ENCODE measurements at places on chromosomes 4 and X.

DNA sequence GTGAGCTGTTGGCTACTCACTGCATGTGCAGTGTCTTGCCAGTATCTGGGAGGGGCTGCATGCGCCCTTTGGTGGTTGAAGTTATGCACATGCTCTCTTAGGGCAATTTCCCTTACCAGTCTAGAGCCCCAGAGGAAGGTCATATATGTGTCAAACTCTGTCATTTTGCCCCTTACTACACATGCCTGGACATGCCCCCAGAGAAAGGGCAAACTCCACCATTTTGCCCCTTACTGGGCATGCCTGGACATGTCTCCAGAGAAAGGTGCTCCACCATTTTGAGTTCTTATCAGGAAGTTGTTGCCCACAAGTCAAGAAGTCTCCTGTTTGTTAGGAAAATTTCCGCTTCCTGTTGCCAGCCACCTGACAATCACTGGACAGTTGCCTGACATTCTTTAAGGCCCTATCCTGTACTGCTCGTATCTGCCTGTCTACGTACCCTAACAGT lies 56.4 kb upstream of the PLAC8 start:
- no peak for DNase-seq

DNA sequence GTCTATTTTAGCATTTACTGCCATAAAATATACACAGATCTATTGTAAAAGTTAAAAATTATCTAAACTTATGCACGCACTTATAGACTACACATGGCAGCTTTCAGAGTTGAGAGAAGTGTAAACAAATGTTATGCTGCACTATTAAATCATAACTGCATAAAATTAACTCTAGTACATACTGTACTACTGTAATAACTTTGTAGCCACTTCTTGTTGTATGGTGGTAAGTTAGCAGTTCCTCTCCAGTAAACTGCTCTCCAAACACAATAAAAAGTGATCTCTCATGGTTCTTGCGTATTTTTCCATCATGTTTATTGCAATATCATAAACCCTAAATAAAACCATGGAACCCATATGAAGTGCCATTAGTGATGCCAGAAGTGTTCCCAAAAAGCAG lies 9.6 kb downstream of the DDX60 start:
- DNase-seq: no peak

- no peak for DNase-seq
These were observed 323.2 kb downstream of the ARHGAP24 start for GRCh38 chr4:85798012-85798770.

DNA sequence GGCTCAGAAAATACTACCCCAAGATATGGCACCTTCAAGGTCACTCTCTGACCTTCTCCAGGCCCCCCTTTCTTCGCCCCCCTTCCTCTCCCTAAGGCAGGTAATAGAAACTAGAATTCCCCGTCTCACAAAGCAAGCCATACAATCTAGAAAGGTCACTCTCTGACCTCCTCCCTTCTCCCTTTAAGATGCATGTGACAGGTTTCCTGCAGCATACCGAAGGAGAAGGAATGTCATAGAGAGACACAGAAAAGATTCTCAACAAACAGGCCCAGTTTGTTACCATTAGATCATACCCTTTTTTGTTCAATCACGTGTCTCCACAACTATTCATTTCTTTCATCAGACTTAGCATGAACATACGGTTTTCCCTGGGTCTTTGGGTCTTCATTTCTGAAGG lies 51.2 kb upstream of the RBMXL3 start:
- DNase-seq: no peak

- DNase-seq: no peak
These were observed 284.1 kb downstream of the ANTXR2 start for GRCh38 chr4:79788884-79789283.

DNA sequence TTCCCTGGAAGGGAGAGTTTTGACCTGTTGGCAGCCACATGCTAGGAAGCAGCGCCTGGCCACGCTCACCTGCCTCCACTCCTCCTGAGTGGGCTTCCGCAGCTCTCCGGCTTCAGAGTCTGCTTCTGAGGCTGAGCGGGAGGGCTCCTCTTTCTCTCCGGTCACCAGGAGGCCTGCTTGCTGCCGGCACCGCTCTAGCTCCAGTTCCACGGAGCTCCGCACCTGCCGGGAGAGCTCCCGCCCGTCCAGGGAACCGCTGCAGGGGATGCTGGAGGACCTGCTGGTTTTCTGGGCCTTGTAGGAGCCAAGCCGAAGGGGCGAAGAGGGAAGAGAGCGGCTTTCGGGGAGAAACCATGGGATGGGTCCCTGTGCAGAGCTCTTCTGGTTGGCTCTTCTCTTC lies 26.0 kb downstream of the PPEF2 start:
- no peak for DNase-seq

DNA sequence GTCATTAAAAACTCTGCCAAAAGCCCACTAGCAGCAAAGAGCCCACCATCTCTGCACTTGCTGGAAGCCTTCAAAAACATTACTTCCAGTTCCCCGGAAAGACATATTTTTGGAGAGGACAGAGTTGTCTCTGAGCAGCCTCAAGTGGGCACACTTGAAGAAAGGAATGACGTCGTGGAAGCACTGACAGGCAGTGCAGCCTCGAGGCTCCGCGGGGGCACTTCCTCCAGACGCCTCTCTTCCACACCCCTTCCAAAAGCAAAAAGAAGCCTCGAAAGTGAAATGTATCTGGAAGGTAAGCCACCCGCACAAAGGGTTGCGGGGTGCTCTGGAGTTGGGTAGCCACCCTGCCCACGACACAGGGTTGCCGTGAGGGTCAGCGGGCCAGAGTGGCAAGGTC lies 25.9 kb downstream of the OFD1 start:
- DNase-seq: no peak

DNA sequence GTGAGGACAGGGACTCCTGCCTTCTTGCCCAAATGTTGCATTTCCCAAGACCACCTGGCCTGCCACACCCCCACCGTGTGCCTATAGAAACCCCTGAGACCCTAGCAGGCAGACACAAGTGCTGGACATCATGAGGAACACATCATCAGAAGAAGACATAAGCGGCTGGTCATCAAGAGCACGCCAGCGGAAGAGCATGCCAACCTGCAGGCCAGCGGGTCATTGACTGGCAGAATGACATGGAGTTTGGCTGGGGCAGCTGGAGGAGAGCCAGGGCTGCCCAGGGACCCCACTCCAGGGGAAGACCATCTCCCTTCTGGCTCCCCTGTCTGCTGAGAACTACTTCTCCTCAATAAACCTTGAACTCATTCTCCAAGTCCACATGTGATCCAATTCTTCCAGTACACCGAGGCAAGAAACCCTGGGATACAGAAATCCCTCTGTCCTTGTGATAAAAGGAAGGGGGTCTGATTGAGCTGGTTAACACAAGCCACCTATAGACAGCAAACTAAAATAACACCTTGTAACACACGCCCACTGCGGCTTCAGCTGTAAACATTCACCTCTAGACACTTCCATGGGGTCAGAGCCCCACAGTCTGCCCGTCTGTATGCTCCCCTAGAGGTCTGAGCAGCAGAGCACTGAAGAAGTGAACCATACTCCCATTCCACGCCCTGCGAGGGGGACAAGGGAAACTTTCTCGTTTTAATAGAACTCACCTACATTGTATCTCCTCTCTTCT lies 164.8 kb upstream of the EMCN start:
- no peak for DNase-seq

GRCh38 chr4:158810487-158811215 lies 41.8 kb downstream of the FNIP2 start:
- no peak for DNase-seq

GRCh38 chr4:19999276-19999675 lies 252.4 kb upstream of the SLIT2 start:
- DNase-seq: no peak

DNA sequence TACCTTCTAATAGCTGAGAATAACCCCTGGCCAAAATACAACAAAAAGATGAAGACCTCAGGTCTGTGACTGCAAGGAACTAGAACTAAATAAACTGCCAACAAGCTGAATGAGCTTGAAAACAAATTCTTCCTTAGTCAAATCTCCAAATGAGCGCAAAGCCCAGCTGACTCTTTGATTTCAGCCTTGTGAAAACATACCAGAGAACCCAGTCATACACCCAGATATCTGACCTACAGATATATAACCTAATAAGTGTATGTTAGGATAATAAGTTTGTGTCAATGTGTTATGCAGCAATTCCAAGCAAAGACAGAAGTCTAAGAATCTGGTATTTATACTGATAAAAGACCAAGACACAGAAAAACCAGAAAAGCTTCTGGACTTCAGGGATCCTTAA lies 38.0 kb upstream of the ADGRL3 start:
- no peak for DNase-seq

All from activated CD8-positive, alpha-beta memory T cell treated with anti-CD3 and anti-CD28 coated beads for 1 hour (primary cell).